GM13977 (cell line): ENCODE measurements at places on chromosomes 1 and 21.

GRCh38 chr1:89807983-89808382 is 12.8 kb upstream of the LRRC8D start:
- DNase-seq, result no peak

DNA sequence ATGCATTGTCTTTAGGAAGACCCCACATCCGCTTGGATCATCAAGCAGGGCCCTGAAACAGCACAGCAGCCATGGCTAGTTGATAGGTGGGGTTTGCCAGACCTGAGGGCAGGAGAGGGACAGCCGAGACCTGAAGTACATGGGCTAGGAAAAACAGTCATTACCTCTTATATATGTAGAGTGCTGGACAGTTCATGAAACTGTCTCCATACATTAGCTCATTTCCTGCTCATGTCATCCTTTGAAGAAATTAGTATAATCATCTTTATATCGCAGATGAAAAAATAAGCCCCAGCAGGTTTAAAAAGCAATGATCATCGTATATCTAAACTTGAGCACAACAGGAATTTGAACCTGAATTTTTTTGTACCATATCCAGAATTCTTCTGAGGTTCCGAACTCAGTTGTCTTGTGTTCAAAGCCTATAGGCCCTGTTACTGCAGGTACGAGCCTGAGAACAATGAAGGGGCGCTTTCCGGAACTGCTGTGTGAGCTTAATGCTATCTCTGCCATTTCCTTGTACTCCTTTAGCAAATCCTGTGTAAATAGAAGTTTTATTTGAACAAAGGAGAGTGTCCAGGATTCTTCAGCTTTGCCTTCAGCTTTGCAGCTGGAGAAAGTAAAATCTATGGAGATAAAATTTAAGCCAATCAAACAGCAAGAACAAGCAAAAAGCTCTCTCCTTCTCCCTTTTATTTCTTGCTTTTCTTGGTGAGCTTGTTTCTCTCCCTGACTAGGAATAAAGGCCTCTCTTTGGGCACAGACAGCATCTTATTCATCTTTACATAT is 32.4 kb upstream of the DUSP10 start:
- no peak for DNase-seq

DNA sequence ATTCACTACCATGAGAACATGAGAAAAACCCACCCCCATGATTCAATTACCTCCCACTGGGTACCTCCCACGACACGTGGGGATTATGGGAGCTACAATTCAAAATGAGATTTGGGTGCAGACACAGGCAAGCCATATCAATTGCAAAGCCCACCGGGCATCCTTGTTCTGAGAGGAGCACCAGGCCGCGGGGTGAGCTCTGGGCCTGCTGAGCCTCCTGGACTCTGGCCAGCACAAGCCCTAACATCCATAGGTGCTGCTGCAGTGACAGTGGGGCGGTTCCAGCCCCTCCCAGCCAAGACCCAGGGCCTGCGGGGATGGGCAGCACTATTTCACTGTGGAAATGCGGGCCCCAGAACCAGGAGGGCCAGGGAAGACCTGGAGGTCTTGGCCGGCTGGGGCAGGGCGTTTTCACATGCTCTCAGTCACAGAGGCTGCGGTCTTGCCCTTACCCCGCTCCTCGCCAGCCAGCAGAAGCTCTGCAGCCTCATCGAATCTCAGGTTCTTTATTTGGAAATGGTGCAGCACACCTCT is 103.8 kb downstream of the PCBP3 start:
- no peak for DNase-seq

GRCh38 chr1:50735443-50735842 is 224.6 kb downstream of the FAF1 start:
- DNase-seq, result peak; percentile 21

DNA sequence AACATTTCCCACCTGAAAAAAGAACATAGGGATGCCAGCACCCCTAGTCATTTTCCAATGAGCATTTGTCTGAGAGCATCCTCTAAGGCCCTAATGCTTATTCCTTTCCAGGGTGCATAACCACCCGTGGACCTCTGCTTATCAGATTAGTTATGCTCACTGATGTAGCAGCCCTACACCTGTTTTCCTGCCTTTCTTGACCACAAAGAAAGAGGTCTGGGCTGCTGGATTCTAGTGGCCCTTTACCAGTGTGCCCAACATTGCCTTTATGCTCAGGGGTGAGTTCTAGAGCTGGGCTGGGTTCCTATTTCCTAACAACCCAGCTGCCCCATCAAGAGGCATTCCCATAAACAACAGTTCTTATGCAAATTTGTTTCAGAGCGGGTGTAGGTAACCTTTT is 20.3 kb upstream of the PM20D1 start:
- no peak for DNase-seq

GRCh38 chr1:109884242-109884891 is 26.3 kb upstream of the CSF1 start:
- no peak for DNase-seq

DNA sequence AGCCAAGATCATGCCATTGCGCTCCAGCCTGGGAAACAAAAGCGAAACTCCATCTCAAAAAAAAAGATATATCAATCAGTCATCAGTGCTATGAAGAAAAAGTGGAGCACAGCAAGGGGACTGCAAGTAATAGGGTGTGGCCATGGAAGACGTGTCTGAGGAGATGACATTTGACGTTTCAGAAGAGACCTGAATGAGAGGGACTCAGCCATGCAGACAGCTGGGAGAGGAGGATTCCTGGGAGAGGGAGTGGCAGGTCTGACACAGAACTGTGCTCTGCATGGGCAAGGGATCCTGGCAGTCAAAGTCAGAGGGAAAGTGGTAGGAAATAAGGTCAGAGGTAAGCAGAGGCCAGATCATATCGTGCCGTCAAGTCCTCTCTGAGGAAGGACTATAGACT is 3.3 kb downstream of the LAX1 start:
- no peak for DNase-seq

- DNase-seq, result no peak
Observed at GRCh38 chr1:93910305-93910704, 1.1 kb upstream of the GCLM start.

- DNase-seq, result no peak
Observed at GRCh38 chr1:33394770-33395169, 36.1 kb downstream of the PHC2 start.

GRCh38 chr1:81738875-81739274 is 61.9 kb upstream of the ADGRL2 start:
- no peak for DNase-seq

- DNase-seq, result no peak
Observed at GRCh38 chr1:75487399-75487798, 123.5 kb downstream of the SLC44A5 start.

GRCh38 chr1:199593475-199593874 is 434.0 kb upstream of the NR5A2 start:
- no peak for DNase-seq

DNA sequence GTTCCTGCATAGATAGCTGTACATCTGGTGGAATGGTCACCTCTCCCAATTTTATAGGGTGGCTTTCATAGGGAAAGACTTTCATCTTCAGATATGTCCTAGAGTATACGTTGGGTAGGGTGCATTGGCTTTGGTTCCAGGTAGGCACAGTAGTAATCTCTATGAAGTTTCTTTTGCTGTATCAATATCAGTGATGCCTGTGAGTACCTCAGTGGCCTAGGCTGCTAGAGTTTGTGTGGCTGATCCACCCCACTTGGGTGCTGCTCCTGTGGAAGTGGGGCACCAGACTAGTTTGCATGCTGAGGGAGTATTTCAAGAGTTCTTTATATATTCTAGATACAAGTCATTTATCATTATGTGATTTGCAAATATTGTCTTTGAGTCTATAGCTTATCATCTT is 370.5 kb upstream of the VAMP3 start:
- DNase-seq, result no peak

DNA sequence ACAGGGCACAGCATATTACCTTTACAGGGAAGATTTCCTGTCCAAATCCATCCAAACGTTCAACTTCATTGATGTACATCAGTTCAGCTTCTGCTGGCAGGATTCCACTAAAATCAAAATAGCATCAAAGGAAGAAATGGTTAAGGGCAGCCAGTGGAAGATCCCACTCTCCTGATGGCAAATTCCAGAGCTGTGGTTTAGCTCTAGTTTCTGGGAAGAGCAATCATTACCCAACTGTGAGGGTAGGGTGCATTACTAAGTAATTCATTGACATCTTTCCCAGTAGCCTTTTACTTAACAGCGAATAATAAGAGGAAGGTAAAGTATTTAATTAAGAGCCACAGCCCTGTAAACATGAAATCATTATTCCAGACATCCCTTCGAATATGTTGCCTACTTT is 120.7 kb downstream of the SMYD2 start:
- DNase-seq, result no peak

GRCh38 chr1:113980110-113980509 is 836 bp downstream of the OLFML3 start:
- no peak for DNase-seq

DNA sequence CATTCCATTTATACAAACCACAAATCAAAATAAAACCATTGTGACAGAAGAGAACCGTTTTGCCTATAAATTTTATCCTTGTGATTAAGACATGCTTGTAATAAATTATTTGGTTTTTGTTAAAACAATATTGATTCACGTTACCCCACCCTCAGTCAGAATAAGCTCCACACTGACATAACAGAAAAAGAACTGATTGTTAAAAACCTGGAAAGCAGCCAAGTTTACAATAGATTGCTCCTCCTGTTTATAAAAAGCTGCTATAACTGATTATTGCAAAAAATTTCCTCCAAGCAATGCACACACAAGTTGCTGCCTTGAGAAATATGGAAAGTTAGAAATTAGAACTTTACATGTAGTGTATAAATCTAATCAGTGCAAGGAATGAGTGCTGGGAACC is 263.5 kb downstream of the SETD4 start:
- no peak for DNase-seq

DNA sequence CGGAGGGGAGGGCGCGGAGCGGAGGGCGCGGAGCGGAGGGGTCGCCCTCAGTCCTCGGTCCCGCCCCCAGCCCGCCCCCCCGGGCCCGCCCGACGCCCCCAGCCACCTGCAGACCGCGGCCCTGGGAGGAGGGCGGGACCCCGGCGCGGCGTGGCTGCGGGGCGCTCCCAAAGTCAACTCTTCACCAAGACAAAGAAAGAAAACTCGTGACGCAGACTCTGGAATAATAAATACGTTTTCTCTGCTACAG is 1.2 kb downstream of the HES4 start:
- no peak for DNase-seq

DNA sequence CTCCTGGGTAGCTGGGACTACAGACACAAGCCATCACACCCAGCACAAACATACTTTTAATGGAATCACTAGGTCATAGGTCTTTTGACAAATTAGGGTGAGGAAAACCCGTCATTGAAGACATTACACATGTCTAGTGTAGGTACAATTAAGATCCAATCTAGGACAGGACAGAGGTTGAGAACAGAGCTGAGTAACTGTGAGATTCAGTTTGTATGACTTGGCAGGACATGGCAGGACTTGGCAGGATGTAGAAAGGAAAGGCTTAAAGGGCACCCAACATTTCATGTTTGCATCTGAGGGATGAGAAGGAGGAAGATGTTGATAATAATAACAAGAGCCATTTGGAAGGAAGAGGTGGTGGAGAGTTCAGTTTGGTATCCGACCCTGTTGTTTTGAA is 483.8 kb downstream of the PCP4 start:
- DNase-seq, result no peak

GRCh38 chr1:11985851-11986250 is 5.6 kb downstream of the MFN2 start:
- DNase-seq, result no peak
